ENCODE measurements at places on chromosomes 2 and 18. TPM values are rescaled to one million over a fixed set of nuclear protein-coding genes. Genes with fewer than 3 reads are reported as not detected.

DNA sequence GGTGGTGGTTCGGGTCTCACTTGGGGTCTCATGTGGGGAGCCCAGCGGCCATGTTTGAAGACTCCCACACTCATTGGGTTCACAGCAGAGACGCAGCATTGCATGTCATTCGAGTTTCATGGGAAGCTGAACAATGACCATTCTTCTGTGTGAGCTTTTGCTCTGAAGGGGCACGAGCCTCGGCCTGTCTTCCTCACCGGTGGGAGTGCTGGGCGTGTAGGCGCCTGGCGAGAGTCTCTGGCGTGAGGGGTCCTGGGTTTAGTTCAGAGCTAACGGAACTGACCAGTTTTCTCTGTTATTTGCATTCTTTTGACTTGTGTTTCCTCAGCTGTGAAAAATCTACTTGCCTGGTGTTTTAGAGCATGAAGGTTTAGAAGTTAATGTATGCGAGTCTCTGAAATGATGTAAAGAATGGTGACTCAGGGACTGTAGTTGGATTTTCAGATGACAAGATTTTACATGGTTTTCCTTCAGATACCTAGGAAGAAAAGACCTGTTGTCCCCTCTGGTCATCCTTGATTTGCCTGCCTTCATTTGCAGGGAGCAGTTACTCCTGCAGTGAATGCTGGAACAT lies 98.1 kb downstream of the ARMC9 start:
- DNase-seq, result no peak

DNA sequence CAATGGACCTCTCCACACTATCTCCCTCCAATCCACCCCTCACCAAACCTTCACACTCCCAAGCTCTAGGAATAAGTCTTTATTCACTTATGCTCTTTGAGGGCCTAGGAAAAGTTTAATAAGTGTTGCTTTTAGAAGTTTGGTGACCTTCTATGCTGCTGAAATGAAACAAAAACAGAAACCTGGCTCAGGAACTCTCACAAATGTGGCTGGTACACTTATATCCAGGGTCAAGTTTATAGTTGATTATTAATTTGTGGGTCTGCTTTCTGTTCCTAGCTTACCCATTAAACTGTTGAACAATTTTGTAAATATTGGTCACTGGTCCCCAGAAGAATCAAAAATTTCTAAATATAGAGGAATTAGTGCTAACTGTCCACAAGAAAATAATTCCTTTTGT lies 14.2 kb upstream of the ANKRD44 start:
- no peak for DNase-seq

DNA sequence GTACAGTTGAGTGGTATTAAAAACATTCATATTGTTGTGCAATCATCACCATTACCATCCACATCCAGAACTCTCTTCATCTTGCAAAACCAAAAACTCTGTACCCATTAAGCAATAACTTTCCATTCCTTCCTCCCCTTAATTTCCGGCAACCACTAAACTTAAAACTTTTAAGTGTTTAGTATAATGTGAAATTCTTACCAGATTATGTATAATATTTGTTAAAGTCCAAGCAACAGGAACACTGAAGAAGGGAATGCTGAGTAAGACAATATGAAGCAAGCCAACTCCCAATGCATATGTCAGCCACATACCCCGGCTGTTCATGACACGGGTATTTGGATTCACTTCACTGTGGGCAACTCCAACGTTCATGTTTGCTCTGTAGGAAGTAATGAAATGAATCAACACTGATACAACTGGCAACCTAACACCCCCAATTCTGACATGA lies 1.9 kb downstream of the ORMDL1 start:
- no peak for DNase-seq

- DNase-seq, result no peak
These were observed 111.3 kb upstream of the TLK1 start for GRCh38 chr2:171271971-171272436.

Gene NEUROD1
- 2.2 TPM for total RNA-seq

GRCh38 chr2:109350526-109350925 lies 221.5 kb downstream of the SH3RF3 start:
- no peak for DNase-seq

Gene ACP1
- total RNA-seq, result 91.1 TPM

- DNase-seq, result peak; percentile 84
These were observed 11.1 kb upstream of the SATB2 start for GRCh38 chr2:199468561-199469513.

DNA sequence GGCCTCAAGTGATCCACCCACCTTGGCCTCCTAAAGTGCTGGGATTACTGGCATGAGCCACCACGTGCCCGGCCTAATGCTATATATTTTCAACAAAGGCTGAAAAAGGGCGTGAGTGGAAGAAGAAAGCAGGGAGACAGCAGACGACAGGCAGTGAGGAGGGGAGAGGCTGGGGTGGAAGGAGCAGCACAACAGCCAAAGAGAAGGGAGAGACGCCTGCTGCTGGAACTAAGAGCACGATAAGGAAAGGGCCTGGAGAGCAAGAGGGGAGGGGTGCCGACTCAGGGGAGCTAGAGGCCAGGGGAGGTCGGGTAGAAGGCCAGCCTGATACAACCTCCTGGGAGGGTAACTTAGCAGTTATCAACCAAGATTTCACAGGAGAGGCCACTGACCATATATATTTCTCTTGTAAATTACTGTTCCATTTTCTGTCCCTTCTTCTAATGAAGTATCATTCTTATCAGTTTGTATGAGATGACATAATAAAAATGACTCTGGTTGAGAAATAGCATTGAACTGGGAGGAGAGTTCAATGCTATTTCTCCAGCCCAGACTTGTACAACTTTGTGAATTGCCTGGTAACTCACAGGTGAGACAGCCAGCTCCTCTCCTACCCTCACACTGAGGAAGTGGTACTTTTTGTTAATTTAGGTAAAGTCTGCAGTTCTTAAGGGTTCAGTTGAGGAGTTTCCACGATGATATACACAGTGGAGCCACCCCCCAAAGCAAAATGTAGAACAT lies 5.8 kb upstream of the RNU4ATAC start:
- no peak for DNase-seq
